ENCODE measurements at places on chromosomes 5 and 9.
A peak's percentile ranks its signal among the peaks of the same experiment; 100 is the strongest.

GRCh38 chr5:41196197-41196596 is 17.1 kb downstream of the C6 start:
- DNase-seq = no peak

- DNase-seq = no peak
These were observed 137.5 kb downstream of the C5orf15 start for GRCh38 chr5:133830911-133831310.

DNA sequence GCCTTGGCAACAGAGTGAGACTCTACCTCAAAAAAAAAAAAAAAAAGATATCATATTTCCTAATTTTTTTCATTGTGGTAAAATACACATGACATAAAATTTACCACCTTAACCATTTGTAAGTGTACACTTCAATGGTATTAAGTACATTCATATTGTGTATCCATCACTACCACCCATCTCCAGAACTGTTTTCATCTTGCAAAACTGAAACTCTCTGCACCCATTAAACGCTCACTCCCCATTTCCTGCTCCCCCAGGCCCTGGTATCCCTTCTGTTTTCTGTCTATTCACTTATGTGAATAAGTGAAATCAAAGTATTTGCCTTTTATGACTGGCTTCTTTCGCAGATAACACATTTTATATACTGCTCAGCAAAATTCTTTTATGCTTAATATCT is 12.8 kb downstream of the LRRC8A start:
- no peak for DNase-seq

DNA sequence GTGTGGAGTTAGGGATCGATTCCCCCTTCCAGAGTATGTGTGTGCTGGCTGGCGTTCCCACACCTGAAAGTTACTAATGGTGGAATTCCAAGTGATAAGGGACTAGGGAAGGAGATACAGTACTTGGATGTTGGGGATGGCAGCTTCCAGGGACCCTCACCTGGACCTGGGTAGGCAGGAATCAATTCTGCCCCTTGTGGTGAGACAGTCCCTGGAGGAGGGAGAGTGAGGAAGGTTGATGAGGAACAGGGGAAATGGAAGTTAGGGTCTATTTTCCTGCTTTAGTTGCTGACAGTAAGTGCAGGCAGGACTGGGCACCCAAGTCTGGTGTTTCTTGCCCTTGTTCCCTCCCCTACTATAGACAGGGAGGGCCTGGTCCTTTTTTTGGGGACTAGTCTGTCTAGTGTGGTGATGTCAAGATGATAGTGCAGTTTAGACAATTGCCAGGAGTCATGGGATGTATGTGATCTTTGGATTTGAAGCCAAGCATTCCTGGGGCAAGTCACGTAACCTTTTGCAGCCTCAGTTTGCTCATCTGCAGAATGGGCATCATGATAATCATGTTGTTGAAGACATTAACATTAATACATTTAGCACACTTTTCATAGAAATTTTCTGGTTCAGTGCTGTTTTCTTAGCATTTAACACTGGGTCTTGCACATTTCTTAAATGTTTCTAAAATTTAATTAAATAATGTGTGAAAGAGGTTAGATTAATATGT is 51.7 kb downstream of the DAB2IP start:
- DNase-seq = no peak

GRCh38 chr5:33303579-33304095 is 137.1 kb upstream of the TARS1 start:
- no peak for DNase-seq

- DNase-seq = no peak
These were observed 37.9 kb downstream of the SEMA5A start for GRCh38 chr5:9507974-9508373.

DNA sequence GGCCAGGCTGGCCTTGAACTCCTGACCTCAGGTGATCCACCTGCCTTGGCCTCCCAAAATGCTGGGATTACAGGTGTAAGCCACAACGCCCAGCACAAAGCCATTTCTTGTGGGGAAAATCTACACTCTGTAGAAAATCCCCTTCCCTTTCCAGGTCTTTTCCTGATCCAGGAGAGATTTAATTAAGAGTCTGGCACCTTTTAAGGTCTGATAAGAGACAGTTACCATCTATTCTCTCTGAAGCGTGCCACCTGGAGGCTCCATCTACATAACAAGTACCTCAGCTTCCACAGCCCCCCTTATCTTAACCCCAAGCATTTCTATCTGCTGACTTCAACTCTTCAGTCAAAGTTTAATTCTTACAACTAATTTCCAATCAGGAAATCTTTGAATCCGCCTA is 71.4 kb upstream of the CDK20 start:
- no peak for DNase-seq

GRCh38 chr5:159749146-159749545 is 167.1 kb upstream of the ADRA1B start:
- no peak for DNase-seq

DNA sequence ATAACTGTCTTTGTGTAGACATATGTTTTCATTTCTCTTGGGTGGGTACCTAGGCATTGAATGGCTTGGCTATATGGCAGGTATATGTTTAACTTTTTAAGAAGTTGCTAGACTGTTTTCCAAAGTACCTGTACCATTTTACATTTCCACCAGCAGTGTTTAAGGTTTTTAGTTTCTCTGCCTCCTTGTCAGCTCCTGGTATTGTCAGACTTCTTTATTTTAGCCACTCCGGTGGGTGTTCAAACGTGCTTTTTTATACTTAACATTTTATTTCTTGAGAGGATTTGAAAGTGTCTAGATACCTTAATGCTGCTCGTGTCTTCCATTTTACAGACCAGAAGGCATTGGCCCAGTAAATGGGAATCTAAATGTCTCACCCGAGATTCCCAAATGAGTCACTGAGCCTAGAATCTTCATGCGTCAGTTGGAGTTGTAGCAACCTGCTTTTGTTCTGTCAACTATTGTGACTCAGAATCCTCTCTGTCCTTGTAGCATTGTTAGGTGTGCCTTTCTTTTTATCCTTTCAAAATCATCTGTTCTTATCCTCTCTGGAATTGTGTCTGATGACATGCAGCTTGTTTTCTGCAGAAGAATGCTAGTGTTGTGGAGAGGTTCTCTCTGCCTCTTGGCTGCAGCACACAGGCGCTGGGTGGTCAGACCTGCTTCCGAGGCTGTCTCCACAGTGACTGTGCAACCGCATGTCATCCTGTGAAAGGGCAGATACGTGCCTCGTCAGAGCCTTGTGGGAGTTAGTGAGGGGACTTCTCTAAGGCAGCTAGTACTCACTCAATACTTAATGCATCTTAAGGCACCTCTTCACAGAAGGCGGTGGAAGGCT is 291.8 kb downstream of the AOPEP start:
- peak; percentile 92 for DNase-seq

DNA sequence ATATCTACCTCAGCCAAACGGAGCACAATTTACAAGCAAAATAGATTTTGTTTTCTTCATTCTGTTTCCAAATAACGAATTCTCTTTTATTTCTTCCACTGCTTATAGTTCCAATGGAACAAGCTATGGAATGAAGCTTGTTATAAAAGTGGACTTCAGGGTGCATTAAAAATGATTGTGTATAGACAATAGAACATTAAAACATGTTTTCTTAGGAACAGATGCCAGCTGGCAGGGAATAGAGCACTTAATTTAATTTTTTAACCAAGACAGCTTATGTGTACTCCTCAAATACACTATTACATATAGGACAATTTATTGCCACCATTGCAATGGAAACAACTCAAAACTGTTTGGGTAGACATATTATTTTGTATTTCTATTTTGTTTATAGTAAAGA is 860.1 kb upstream of the TYRP1 start:
- no peak for DNase-seq

DNA sequence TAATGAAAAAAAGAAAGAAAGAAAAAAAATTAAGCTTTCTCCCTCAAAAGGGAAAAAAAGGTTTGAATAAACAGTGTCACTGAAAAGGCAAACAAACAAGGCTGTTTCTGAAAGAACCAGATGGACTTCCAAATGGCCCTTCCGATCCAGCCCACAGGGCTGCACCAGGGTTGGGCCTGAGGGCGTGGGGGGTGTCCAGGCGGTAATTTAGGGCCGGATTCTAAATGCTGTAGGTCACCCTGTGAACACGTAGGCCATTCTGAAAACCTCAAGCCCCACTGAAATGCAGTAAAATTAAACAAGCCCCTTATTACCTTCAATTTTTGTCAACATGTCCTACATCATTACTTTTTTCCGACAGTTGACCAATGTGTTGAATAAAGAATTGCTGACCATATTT is 132.1 kb downstream of the HSD17B3 start:
- DNase-seq = no peak

DNA sequence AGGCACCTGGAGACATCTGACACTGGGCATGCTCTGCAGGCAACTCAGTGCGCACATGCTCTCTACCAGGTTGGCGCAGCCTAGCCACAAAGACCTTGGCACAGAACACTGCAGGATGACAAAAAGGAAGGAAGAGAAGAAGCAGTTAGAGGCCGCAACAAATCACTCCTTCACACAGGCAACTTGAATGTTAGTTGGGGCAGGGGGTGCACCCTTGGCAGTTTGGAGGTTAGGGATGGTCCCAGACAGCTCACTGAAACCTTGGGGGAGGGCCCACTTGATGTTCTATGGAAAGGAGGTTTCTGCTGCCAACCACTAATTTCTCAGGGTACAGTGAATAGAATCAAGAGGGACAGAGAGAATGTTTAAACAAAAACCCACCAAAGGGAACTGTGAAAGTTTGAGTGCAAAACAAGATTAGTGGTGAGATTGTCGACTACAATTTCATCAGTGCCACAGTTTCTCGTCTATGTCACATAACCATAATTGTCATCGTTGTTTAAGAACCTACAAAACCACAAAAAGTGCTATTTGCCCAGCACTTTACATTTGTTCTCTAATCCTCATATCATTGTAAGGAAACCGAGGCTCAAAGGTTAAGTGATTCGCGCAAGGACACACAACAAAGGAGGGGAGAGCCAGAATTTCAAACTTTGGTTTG is 48.7 kb downstream of the FBXW11 start:
- DNase-seq = peak; percentile 48

GRCh38 chr9:70874451-70874850 is 247.0 kb downstream of the TRPM3 start:
- no peak for DNase-seq

DNA sequence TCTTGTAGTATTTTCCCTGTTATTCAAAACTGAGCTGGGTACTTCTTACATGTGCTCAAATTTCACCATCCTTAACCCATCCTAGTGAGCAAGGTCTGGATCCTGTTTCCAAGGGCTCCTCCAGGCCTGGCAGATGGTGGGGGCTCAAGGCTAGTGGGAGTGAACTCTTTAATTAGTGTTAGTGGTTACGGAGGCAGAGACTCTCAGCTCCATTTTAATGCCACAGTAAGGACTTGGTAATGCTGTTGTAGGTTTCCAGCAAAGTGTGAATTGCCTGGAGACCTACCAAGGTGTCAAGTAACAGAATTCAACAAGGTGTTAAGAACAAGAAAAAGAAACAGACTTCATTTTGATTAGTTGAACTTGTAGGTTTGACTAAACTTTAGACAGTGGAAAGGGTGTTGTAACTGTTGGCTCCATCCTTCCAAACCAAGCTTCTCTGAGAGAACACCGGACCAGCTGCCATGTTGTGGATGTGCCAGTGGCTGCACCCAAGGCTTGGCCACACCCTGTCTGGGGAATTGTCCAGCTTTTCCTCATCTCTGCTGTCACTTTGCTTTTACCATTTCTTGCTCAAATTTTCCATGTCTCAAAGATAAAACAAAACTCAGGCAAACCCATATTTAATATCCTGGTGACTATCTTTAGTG is 98.7 kb downstream of the ADCY2 start:
- no peak for DNase-seq

GRCh38 chr5:90909101-90909503 is 350.5 kb downstream of the ADGRV1 start:
- DNase-seq = no peak

DNA sequence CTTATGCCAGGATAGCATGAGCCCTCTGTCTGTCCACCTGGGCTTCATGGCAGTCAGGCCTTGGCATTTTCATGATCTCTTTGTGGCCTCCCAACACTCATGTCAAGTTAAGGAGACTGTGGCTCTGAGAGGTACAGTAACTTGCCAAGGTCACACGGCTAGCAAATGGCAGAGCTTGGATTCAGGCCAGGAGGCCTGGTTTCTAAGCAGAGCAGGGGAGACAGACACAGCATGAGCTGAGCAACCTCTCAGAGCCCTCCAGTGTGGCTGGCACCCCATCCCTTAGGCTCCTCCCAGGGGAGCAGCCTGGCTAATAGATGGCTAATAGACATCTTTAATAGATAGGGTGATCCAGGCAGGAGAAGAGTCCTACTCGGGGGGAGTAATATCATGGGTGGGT is 4.1 kb downstream of the SYNPO start:
- DNase-seq = no peak

All from GDM1 (cell line).